ENCODE measurements at places on chromosomes 4 and X.

DNA sequence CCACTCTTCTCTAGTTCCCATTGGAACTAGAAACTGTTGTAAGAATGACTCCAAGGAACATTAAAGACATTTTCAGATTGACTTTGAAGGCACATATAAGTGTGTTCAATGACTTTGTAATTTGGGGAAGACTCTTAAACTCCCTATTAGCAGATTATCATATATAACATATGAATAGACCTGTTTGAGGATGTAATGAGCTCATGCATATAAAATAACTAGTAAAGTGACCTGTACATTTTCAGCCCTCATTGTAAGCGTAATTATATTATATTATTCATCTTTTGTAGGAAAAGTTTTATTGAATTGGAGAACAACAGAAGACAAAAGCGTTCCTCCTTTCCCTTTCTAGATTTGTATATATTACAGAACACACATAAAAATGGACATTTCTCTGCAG lies 455.1 kb downstream of the IL1RAPL1 start:
- no peak for DNase-seq

DNA sequence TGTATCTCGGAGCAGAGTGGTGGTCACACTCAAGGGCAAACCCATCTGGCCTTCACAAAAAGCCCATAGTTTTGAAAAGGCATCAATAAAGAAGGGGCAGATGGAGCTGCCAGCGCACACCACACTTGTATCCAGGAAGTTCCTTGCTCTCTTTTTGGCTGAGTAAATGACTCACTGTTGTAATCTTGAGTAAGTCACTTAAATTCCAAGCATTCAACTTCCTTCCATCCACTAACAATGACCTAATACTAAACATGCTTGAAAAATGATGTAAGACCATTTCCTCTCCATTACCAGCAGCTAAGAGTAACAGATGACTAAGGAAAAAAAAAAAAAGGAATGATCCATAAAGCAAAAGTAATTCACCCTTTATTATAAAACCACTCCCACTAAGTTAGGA lies 32.4 kb upstream of the MYOZ2 start:
- peak; percentile 99 for DNase-seq

- DNase-seq = no peak
Observed at GRCh38 chrX:49947781-49948180, 25.4 kb downstream of the CLCN5 start.

DNA sequence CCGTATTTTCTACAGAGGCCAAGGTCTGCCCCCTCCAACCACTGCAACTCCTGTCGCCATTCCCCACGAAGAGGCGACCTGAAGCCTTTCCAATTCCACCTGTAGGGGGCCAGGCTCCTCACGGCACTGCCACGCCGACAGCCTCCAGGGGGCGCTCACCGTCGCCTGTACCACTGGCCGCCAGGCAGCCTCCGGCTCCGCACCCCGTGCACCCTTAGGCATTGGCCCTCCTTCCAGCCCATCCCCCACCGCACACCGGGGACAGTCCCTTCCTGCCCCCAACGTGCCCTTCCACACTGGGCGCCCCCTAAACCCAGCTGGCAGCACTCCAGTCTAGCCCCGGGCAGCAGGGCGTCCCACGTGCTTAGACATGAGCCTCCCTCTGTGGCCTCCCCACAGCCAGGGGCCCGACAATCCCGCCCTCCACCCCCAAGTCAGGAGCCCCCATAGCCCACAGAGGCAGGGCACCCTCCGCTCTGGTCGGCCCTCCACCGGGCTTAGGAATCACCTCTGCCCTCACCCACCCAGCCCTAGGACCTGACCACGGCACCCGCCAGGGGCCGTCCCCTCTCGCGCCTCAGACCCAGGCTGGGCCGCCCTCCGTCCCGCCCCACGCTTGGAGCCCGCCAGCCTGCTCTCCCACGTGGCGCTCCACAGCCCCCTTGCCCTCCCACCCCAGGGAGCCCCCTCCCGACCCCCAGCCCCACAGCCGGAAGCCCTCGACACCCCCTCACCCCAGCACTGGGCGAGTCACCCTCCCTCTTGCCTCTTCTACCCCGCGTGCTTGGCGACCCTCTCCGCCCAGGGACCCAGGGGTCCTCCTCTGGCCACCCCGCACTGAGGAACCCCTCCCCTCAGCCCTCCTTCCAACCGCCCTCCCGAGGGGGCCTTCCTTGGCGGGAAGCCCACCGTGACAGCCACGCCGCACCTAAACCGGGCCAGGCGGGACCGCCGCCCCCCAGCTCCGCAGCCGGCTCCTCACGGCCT lies 711 bp downstream of the PNMA6E start:
- no peak for DNase-seq

GRCh38 chr4:70522626-70523025 lies 4.3 kb downstream of the AMTN start:
- DNase-seq = no peak

DNA sequence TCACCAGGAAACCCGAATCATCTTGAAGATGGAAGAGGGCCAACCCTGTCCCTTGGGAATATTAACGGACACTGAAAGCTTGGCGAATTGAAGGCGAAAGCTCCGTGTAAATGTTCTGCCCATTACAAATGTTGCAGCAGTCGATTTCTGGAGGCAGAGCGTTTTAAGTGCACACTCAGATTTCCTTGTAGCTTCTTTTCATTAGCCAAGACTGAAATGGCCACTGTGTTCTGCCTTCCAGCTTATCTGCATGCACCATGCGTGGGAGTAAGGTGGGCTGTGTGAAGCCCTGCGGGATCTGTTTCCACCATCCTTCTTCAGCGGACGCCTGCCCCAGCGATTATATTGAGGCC lies 1.3 kb downstream of the SMIM20 start:
- no peak for DNase-seq

- DNase-seq = no peak
Observed at GRCh38 chr4:153111426-153112040, 92.7 kb upstream of the TRIM2 start.

DNA sequence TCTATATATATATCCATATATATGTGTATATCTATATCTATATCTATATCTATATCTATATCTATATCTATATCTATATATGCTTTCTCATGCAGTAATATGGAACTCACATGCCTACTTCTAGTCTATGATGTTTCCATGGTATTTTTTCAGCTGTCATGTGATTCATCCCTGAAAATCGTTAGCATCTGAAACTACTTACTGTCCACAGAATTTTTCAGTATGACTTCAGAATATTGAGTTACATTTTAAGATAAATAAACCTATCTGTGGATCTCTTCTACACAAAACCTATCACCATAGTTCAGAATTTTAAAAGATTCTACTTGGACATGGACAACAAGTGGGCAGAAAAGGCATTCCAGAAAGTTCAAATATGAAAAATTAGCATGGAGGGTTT lies 855.1 kb upstream of the INTU start:
- DNase-seq = peak; percentile 85

DNA sequence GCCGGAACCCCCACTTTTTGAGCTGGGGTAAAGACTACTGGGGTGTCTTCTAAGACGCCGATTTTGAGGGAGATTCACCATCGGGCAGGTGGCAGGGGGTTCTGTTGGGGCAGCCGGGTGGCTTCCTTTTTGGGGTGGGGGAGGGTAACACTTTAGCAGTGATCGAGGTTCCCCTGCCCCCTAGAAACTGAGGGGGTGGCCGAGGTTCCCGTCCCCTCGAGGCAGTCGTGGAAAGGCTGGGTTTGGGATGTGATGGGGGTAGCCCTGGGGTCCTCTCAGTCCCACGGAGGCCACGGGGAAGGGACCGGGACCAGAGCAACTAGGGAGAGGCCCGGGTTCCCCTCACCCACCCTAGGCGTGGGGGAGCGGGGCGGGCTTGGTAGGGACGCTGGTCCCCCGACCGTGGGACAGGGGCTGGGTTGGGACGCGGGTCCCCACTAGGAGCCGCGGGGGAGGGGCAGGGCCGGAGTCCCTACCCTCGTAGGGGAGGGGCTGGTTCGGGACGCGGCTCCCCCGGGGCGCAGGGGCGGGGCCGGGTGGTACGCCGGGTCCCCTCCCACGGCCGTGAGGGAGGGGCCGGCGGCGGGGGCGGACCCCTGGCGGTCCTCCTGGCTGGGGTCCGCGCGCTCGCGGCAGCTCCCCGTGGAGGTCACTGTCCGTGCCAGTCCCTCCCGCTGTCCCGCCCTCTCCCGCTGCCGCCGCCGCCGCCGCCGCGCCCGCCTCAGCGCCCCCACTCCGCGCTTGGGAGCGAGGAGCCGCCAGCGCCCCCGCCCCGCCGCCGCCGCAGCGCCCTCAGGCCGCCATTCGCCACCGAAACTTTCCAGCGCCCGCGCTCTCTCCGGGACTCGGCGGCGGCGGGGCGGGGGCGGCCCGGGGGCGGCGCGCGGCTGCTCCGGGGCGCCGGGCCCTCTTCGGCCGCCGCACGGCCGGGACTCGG lies at the start of gene TBL1X:
TBL1X (plus strand) TSS at position 624 of the 937 bp plus-strand sequence. CDS start 188,529 bp downstream, outside the sequence.
- DNase-seq = no peak

DNA sequence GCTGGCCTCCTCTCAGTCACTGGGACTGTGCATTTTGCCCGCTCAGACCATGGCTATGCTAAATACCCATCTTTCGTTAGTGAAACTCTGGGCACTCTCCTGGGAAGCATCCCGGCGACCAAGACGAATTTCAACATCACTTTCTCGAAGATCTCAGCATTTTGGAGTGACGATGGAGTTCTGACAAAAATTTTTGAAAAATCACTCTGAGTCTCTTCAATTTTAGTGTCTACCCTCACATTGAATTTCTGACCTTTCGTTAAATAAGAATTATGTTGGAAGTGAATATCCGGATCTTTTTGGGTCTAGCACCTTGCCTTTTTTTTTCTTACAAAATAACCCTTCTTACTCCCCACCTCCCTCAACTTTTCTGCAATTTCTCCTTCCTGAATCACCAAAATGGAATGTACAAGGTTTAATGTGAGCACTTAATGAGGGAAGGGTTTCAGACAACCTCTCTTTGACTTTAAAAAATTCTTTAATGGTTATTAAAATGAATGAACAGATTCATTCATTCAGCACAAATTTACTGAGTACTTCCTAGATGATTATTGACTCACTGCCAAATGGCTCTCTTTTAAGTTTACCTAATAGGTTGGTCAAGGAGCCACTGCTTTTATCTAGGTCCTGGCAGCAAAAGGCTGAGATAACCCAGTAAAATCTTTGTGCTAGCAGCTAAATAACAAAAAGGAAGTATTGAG lies 746 bp upstream of the AADAT start:
- no peak for DNase-seq

DNA sequence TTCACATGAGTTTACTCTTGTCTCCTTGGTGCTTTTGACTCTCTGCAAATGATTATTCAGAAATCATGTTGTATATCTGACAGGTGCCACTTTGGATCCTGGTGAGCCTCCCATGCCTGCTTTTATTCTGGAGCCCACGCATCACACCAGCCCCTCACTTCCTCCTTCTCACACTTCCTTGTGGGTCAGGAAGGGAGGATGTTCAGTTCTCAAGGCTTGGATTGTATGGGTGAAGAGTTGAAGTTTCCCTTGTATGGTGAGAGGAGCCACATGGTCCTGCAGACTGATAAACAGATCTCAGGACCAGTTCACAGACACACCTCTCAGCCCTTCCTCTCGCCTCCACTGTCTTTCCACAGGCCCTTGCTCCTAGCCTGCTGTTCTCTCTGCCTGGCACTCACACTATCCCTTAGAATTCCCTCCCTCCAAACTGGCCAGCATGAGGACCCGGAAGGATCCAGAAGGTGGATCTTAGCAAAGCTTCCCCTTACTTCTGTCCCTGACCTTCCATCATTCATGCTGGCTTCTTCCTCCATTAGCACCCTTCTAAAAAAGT lies 92.1 kb downstream of the STK32B start:
- DNase-seq = no peak

DNA sequence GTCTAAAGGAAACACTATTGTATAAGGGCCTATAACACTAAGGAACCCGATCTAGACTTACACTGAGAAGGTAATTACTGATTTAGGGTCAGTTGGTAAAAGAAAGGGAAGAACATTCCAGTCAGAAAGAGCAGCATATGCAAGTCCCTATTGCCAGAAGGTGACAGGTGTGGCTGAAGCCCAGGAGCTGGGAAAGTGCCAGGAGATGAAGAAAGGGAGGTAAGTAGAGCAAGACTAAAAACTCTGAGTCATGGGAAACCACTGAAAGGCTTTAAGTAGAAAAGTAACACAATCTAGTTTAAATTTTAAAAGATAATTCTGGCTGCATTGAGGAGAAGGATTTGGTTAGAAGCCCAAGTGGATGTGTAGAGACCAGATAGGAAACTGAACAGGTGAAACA lies 77.7 kb upstream of the INTU start:
- no peak for DNase-seq

DNA sequence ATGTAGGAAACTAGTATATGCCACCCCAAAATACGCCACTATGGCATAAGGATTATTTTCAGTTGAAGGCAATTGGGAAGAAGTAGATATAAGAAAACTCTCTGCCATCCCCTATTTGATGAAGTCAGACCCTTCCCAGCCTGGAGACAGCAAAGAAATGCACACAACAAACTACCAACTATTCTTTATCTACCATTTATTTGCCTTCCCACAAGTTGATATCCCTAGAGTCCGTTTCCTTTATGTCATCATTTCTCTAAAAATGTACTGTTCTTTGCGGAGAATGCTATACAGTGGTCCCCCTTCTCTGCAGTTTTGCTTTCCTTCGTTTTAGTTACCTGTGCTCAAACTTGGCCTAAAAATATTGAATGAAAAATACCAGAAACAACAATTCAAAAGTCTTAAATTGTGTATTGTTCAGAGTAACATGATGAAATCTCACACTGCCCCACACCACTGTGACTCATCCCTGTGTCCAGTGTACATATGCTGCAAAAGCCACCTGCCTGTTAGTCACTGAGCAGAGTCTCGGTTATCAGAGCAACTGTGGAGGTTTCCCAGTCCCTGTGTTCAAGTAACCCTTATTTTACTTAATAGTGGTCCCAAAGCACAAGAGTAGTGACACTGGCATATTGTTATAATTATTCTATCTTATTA lies 152.3 kb downstream of the WDFY3 start:
- peak; percentile 62 for DNase-seq

DNA sequence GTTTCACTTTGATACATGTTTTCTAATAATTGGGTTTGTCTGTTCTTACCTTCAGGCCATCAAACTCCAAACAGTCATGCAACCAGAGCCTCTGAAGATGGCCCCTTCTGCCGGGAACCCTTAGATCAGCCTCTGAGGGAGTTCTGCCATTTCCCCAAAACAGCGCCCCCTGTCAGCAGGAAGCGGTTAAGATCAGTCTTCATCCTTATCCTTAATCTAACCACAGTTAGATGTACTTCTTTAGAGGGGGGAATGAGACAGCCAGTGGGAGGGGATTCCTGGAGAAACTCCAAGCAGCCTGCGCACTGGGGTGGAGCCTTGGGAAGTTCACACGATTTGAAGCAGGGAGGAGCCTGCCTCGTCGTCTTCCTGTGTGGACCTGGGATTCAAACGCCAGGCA lies 185.4 kb downstream of the INPP4B start:
- DNase-seq = no peak

DNA sequence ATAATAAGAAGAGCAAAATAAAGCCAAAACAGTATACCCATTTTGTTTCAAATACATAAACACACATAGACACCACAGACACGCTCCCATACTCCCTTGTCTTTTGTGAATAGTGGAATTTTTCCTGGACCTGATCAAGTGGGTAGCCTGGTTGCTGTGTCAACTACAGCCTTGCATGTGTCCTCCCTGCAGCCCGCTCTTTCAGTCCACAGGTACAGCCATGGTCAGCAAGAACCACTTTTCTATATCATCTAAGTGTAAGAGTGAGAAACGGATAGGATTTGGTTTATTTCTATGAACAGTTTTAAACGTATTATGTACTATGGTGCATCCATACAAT lies 9.8 kb downstream of the PWWP3B start:
- DNase-seq = no peak

- peak; percentile 15 for DNase-seq
Observed at GRCh38 chr4:120156120-120156718, 89.6 kb upstream of the MAD2L1 start.

Data from BJ (cell line).